Thoracic aorta (tissue), 2 donors: ENCODE measurements at places on chromosomes 16 and 17.
A peak's percentile ranks its signal among the peaks of the same experiment; 100 is the strongest.

- H3K27ac ChIP-seq: no peak overlapping the region
- no peak overlapping the region for H3K4me3 ChIP-seq
- no peaks in the 10 kb centered on the region for H3K36me3 ChIP-seq
- H3K4me1 ChIP-seq: no peaks in the 10 kb centered on the region
Observed at GRCh38 chr16:51697454-51697853, 546.4 kb upstream of the SALL1 start.

DNA sequence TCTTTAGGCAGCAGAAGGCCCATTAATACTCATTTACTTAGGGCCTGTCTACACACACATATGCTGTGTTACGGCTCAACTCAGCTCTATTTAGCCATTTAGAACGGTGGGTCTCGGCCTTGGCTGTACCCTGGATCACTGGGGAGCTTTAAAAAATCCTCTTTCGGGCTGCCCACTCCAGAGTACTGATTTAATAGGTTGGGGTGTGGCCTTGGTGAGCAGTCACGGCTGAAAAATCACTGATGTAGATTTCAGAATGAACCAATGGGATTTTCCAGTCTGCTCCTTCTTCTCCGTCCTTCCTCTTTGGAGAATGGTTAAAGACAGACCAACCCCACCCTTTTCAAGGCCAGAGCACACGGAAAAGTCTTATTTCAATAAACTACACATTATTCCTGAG lies 223.5 kb downstream of the CCDC182 start:
- no peaks in the 10 kb centered on the region for H3K27me3 ChIP-seq
- H3K4me1 ChIP-seq: peaks cover 31% of the 10 kb centered on the region
- H3K4me3 ChIP-seq: no peak overlapping the region
- no peak for DNase-seq
- H3K27ac ChIP-seq: no peak overlapping the region

DNA sequence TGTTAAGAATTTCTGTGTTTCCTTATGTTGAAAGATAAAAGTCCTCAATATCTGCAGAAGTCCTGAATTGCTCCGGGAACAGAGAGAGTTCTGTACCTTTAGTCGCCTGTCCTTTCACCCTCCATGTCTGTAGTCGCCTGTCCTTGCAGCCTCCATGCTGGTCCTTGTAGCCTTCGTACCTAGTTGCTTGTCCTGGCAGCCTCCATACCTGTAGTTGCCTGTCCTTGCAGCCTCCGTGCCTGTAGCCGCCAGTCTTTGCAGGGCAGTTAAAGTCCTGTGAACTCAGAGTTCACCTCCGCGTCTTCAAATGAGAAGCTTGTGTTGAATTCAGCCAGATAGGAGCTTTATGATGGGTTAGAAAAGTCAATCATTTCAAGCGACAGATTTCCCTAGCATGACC lies 19.5 kb upstream of the ITGAX start:
- no peak overlapping the region for H3K4me3 ChIP-seq
- no peaks in the 10 kb centered on the region for H3K27me3 ChIP-seq
- H3K27ac ChIP-seq: no peak overlapping the region
- no peaks in the 10 kb centered on the region for H3K4me1 ChIP-seq
- H3K36me3 ChIP-seq: no peaks in the 10 kb centered on the region

GRCh38 chr17:17304521-17304985 lies 1.4 kb downstream of the NT5M start:
- H3K4me3 ChIP-seq: no peak overlapping the region
- H3K27ac ChIP-seq: no peak overlapping the region
- H3K27me3 ChIP-seq: no peaks in the 10 kb centered on the region
- peaks cover 20% of the 10 kb centered on the region for H3K4me1 ChIP-seq
- H3K36me3 ChIP-seq: no peaks in the 10 kb centered on the region
- DNase-seq: no peak

DNA sequence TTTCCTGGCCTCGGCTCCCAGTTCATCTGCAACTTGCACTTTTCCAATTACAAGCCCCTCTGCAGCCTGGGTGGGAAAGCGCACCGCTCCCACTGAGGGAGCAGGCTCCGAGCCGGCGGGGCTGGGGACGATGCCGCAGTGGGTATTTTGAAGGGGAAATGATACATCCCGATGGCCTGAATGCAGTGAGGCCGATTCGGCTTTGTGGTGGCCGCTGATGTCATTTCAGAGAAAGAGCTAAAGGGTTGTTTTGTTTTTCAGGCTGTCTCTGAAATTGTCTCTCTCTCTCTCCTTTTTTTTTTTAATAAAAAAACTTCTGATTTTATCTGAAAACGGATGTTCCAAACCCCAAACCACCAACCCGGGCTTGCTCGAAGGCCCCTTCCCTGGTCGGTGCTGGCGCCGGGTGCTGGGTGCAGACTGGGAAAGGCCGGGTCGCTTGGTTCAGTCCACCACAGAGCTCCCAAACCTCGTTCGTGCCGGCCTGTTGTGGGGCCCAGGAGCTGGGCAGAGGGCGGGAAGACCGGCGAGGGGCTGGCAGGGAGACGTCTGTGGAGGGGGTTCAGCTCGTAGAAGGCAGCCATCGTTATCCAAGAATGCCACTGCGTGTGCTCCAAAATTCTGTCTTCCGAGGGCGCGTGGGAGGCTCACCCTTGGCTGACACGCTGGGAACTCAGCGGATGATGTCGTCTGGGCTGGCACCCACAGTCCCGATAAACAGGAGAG lies 102.8 kb downstream of the FOXL1 start:
- peaks cover 61% of the 10 kb centered on the region for H3K4me1 ChIP-seq
- peak; percentile 50 for DNase-seq
- H3K27ac ChIP-seq: peak overlapping the region; percentile 96
- H3K36me3 ChIP-seq: no peaks in the 10 kb centered on the region
- H3K4me3 ChIP-seq: peak overlapping the region; percentile 71
- no peaks in the 10 kb centered on the region for H3K27me3 ChIP-seq

- H3K27ac ChIP-seq: peak overlapping the region; percentile 94
- H3K4me3 ChIP-seq: peak overlapping the region; percentile 92
- H3K27me3 ChIP-seq: no peaks in the 10 kb centered on the region
- DNase-seq: no peak
- peaks cover 72% of the 10 kb centered on the region for H3K4me1 ChIP-seq
Observed at GRCh38 chr16:4317532-4318450, 1.9 kb downstream of the GLIS2 start.

- no peaks in the 10 kb centered on the region for H3K36me3 ChIP-seq
- no peaks in the 10 kb centered on the region for H3K27me3 ChIP-seq
- no peak overlapping the region for H3K27ac ChIP-seq
- H3K4me3 ChIP-seq: no peak overlapping the region
Observed at GRCh38 chr17:68777243-68777855, 176.2 kb upstream of the FAM20A start.

- H3K4me1 ChIP-seq: no peaks in the 10 kb centered on the region
- DNase-seq: no peak
- H3K27ac ChIP-seq: no peak overlapping the region
- H3K27me3 ChIP-seq: no peaks in the 10 kb centered on the region
- H3K4me3 ChIP-seq: no peak overlapping the region
Observed at GRCh38 chr16:17246974-17247732, 223.6 kb downstream of the XYLT1 start.

DNA sequence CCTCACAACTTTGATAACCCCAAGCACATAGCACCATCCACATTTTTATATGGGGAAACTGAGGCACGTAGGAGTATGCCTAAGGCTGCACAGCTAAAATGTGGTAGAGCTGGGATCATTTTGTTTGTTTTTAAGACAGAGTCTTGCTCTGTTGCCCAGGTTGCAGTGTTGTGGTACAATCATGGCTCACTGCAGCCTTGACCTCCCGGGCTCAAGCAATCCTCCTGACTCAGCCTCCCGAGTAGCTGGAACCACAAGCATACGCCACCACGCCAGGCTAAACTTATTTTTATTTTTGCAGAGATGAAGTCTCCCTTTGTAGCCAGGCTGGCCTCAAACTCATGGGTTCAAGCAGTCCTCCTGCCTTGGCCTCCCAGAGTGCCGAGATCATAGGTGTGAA lies 81.0 kb upstream of the GSE1 start:
- no peak overlapping the region for H3K4me3 ChIP-seq
- peaks cover 11% of the 10 kb centered on the region for H3K4me1 ChIP-seq
- H3K36me3 ChIP-seq: no peaks in the 10 kb centered on the region
- DNase-seq: no peak

- no peaks in the 10 kb centered on the region for H3K4me1 ChIP-seq
- no peak for DNase-seq
- H3K27ac ChIP-seq: no peak overlapping the region
- H3K27me3 ChIP-seq: no peaks in the 10 kb centered on the region
Observed at GRCh38 chr16:16163571-16163970, 59.7 kb downstream of the ABCC6 start.

DNA sequence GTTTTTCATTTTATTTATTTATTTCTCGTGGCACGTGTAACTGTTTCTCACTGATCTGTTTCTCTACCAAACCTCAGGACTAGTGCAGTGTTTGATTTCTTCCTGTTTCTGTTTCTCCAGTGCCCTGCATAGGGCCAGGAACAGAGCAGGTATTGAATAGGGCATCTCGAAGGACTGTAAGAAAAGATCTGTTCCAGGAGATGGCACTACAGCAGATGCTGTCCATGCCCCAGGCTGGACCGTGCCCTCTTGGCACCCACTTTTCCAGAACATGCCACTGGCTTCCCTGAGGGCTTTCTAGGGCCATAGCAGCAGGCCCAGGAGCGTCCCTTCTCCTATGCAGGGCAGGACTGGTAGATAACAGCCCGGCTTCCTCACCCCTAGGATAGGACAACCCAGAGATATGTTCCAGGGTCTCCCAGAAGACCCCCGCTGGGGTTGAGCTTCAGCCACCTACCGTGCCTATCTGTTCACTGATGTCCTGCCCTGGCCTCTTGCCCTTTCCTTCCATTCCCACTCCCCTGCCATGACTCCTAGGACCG lies 4.4 kb downstream of the SNX20 start:
- H3K27ac ChIP-seq: no peak overlapping the region
- no peak overlapping the region for H3K4me3 ChIP-seq
- H3K4me1 ChIP-seq: no peaks in the 10 kb centered on the region

DNA sequence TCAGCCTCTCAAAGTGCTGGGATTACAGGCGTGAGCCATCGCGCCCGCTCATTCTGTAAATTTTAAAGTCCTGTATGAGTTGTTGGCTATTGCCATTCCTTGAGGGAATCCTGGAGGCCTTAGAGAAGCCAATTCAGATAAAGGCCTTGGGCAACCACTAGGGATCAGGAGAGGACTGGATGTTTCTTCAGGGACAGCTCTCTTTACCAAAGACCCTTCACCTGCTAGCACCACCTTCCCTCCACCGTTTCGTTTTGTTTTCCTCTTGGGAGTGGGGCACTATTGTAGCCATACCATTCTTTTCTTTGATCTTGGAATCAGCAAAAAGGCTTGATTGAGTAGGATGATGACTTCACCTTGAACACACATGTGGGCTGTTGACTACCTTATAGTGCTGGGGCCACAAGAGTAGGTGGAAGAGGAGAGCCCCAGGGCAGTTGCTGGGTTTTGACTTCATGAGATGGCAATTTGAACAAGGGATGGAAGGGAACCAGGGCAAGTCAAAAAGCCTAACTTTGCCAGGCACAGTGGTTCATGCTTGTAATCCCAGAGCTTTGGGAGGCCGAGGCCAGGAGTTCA lies 7.0 kb upstream of the ANKRD40CL start:
- no peaks in the 10 kb centered on the region for H3K36me3 ChIP-seq
- H3K4me3 ChIP-seq: no peak overlapping the region
- H3K27me3 ChIP-seq: no peaks in the 10 kb centered on the region
- no peaks in the 10 kb centered on the region for H3K4me1 ChIP-seq
- H3K27ac ChIP-seq: no peak overlapping the region

- peak overlapping the region; percentile 90 for H3K27ac ChIP-seq
- H3K36me3 ChIP-seq: no peaks in the 10 kb centered on the region
- no peaks in the 10 kb centered on the region for H3K27me3 ChIP-seq
- H3K4me1 ChIP-seq: peaks cover 15% of the 10 kb centered on the region
- DNase-seq: no peak
- no peak overlapping the region for H3K4me3 ChIP-seq
Observed at GRCh38 chr16:87227296-87227951, 89.8 kb downstream of the C16orf95 start.

DNA sequence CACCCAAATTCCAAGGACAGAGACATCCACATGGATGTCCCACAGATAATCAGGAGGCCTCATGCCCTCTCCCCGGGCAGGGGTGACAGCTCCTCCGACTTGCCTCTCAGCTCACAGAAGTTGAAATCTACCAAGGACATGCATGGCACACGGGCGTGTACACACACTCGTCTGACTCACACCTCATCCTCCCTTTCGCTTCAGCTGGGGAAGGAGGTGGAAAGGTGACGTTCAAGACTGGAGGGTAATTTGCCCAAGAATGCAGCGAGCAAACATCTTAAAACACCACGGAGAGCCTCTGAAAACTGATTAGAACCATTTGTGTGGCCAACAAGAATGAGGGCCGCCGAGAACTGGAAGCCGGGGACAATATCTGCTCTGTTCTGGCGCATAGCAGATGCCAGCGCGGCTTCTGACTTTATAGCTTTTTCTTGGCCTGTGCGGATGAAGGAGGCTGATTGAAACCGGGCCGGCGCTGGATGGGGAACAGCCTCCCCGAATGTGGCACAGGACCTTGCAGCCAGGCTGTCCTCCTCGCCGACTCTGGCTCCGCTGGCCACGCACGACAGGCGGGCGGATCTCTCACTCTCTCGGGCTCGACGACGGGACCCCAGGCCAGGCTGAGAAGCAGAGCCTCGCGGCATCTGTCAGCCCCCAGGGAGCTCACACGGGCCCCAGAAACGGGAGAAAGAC lies 100.9 kb downstream of the C16orf95 start:
- no peaks in the 10 kb centered on the region for H3K27me3 ChIP-seq
- H3K4me3 ChIP-seq: peak overlapping the region; percentile 53
- peak overlapping the region; percentile 39 for H3K27ac ChIP-seq
- no peak for DNase-seq
- no peaks in the 10 kb centered on the region for H3K4me1 ChIP-seq

DNA sequence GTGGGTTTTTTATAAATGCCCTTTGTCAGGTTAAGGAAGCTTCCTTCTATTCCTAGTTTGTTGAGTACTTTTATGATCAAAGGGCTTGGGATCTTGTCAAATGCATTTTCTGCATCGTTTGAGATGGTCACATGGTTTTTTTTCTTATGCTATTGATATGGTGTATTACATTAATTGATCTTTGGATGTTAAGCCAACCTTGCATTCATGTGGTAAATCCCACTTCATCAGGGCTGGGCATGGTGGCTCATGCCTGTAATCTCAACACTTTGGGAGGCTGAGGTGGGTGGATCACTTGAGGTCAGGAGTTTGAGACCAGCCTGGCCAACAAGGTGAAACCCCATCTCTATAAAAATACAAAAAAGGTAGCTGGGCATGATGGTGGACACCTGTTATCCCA lies 30.8 kb upstream of the ATP2A3 start:
- no peaks in the 10 kb centered on the region for H3K36me3 ChIP-seq
- DNase-seq: no peak
- H3K4me3 ChIP-seq: no peak overlapping the region
- no peaks in the 10 kb centered on the region for H3K4me1 ChIP-seq

- no peaks in the 10 kb centered on the region for H3K36me3 ChIP-seq
- no peaks in the 10 kb centered on the region for H3K27me3 ChIP-seq
- no peak overlapping the region for H3K4me3 ChIP-seq
Observed at GRCh38 chr17:50518384-50519023, 10.3 kb downstream of the MYCBPAP start.

- H3K27me3 ChIP-seq: no peaks in the 10 kb centered on the region
- peak overlapping the region; percentile 63 for H3K4me3 ChIP-seq
- H3K36me3 ChIP-seq: no peaks in the 10 kb centered on the region
Observed at GRCh38 chr17:2089021-2089422, 34.1 kb downstream of the HIC1 start.

GRCh38 chr17:40993839-40994238 lies at the start of gene KRTAP3-3:
Gene KRTAP3-3, minus strand, starts transcription at chr17:40994164. Its CDS starts 67 bp downstream, at chr17:40994097.
- DNase-seq: no peak
- H3K36me3 ChIP-seq: no peaks in the 10 kb centered on the region
- H3K27me3 ChIP-seq: no peaks in the 10 kb centered on the region
- H3K4me1 ChIP-seq: no peaks in the 10 kb centered on the region
